Foreskin keratinocyte (primary cell): ENCODE measurements at places on chromosomes 4 and X. TPM values are rescaled to one million over a fixed set of nuclear protein-coding genes. Genes with fewer than 3 reads are reported as not detected.
A peak's percentile ranks its signal among the peaks of the same experiment; 100 is the strongest.

- DNase-seq, result no peak
Measured at GRCh38 chr4:10033191-10033881, 12.0 kb upstream of the SLC2A9 start.

DNA sequence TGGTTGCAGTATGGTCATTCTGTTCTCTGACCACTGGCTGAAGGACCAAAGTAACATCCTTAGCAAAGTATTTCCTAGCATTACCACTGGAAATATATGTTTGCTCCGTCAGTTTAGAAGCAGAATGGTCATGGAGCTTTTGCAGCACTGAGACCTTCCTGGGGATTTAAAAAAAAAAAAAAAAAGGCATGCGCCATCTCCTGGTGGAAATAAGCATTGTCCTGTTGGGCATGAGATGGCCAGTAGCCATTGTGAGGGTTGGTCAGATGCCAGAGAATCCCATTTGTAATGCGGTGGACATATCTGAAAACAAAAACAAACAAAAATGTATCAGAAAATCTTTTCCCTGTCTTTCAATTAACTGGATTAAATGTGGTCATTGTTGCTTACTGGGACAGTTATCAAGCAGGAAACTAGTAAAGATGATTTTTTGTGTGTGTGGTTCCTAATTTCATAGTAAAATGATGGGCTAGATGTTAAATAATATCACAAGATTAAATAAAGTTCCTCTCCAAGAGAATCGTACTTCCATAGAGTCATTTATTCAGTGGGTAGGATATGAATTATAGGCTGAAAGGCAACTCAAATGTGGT is 139.6 kb downstream of the SOWAHB start:
- DNase-seq, result peak; percentile 39

DNA sequence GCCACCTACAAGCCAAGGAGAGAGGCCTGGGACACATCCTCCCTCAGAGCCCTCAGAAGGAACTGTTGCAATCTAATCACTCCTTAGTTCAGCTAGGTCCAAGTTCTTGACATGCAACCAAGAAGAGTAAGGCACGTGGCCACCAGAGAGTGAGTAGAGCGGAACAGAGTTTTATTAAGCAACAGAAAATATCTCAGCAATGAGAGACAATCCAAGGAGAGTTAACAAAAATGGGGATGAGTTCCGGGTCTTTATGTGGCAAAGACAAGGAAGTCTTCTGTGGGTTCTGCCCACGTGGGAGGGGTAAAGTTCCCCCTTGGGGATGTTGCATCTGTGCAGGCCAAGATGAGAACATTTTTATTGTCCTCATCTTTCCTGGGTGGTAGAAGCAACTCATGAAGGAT is 38.5 kb upstream of the PROM1 start:
- no peak for DNase-seq

GRCh38 chrX:49884290-49884862 is 5.1 kb downstream of the USP27X start:
- peak; percentile 24 for DNase-seq

- peak; percentile 51 for DNase-seq
Measured at GRCh38 chr4:188408244-188409030, 269.2 kb downstream of the TRIML1 start.

GRCh38 chr4:3311095-3311372 is 18.2 kb downstream of the RGS12 start:
- DNase-seq, result no peak

DNA sequence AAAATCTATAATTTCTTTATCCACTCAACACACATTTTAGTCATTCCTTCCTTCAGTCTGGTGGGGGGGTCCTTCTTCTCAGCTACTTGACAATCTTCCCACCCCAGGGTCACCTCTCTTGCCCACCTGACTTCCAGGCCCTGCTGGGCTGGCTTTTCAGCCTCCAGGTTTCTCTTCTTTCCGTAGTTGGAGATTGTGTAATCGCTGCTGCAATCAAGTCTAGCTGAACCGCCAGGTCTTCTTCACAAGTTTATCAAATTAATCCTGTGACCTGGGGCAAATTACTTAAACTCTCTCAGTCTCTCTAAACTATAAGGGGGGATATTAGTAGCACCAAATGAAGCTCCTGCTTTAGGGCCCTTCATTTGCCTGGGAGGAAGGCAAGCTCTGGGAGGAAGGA is 102.9 kb upstream of the TNIP3 start:
- no peak for DNase-seq

DNA sequence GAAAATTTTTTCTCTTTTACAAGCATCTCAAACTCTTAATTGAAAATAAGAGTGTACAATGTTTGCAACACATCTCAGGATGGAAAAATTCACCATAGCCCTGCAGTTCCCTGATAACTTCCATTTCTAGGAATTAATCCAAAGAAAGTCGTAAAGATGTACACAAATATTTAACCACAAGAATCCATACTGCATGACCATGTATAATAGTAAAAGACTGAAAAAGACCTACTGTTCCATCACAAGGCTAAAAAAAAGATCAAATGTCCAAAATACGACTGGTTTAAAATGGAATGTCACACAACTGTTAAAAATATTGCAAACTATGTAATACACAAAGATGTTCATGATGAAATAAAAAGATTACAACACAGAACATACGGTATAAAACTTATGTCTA is 32.1 kb downstream of the HUWE1 start:
- no peak for DNase-seq

- DNase-seq, result peak; percentile 48
Measured at GRCh38 chrX:25083661-25084060, 67.9 kb upstream of the ARX start.

GRCh38 chr4:142128529-142128928 is 492.1 kb downstream of the IL15 start:
- DNase-seq, result no peak

DNA sequence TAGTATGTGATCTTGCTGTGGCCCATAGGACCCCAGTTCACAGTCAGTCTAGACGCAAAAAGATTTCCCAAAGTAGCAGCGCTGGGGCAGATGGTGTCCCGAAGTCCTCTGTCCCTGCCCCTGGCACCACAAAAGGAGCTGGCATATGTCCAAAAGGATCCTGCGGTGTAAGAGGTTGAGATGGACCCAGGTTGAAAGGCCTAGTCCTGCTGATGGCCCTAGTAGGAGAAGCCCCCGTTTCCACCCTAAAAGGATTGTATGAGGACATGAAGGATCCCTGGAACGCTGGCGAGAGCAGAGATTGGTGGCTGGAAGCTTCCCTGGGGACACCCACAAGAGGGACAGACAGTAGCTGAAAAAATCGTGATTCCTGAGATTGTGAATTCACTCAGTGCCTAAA is 58.0 kb upstream of the DCAF8L1 start:
- no peak for DNase-seq

- DNase-seq, result peak; percentile 96
Measured at GRCh38 chr4:142719854-142720541, 126.1 kb downstream of the INPP4B start.

DNA sequence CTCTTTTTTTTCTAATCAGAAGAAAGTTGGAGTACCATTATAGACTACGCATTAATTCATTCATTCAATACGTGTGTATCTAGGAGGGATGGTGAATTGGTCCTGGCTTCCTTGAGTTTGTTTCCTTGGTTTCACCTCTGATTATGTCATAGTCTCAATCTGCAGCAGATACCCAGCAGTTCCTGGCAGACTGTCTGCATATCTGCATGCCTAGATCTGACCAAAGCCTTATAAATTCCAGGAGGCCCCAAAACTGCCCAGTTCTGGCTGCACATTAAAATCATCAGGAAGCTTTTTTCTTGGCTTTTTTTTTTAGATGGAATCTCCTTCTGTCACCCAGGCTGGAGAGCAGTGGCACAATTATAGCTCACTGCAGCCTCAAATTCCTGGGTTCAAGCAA is 27.2 kb upstream of the SLC34A2 start:
- DNase-seq, result no peak

- peak; percentile 23 for DNase-seq
Measured at GRCh38 chr4:40749717-40750460, at the start of gene NSUN7. Gene NSUN7 (plus strand): TSS chr4:40749955. CDS start chr4:40750694, 739 bp downstream.

DNA sequence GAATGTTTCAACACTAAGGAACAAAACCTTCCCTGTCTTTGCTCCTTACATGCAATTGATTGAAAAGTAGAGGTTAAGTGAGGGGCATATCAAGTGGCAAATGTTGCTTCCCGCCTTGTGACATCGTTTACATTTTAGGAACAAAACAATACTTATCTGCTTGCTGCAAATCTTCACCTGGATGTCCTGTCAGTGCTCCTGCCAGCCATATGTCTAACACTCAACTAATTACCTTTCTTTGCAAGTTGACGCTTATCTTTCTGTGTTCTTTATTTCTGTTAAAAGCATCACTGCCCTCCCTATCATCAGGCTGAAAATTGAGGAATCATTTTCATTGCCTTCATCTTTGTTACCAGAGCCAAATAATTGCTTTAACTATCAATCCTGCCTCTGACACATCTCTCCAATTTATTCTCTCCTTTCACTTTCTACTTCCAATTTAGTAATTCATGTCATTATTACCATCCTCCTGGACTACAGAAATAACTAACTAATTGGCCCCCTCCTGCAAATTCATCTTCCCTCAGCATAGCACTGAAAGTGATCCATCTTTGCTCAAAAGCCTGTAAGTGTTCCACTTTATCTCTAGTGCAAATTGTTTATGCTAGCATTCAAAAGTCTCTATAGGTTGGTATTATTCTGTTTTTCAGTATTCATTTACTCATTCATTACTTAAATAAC is 298.7 kb upstream of the ATOH1 start:
- no peak for DNase-seq

DNA sequence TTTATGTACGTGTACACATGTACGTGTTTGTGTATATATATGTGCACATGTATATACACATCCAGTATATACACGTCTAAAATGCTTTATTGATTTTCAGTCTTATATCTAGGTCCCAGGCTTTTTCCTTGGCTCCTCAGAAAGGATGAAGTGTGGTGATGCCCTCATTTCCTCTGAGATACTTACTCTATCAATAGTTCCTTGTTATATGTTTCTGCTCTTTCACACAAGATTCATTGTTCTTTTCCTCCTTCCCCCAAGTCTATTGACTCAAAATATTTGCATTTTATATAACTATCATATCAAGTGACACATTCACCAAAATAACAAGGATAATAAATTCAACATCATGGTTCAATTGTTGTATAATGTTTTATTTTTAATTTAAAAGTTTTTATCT is 359.2 kb downstream of the EPHA5 start:
- DNase-seq, result no peak

DNA sequence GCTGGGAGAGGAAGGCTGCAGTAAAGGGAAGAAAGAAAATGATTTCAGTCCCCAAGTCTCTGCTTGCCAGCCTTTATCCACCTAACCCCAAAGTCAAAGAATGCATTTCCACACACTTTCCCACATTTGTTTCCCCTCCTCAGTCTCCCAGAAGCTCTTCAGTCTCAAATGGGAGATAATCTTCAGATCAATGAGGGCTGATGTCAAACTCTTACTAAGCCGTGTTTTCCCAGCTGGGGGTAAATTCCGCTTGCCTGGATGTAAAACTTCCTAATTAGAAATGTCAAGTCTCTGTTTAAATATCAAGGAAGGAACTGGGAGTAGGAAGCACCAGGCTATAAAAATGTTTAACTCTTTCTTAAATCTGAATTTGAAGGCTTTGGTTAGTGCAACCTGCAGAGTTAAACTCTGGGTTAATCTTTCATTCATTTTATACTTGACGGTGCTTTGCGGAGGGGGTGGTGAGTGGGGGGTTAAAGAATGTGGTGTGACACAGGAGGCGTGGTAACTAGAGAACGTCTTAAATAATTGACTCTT is 601.4 kb upstream of the ACTRT1 start:
- no peak for DNase-seq

DNA sequence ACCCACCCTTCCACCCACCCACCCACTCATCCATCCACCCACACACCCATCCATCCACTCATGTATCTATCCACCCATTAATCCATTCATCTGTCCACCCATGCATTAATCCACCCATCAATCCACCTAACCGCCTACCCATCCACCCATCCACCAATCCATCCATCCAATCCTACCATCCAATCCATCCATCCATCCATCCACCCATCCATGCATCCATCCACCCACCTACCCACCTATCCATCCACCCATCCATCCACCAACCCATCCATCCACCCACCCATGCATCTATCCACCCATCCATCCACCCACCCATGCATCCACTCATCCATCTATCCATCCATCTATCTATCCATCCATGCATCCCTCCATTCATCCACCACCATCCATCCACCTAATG is 34.8 kb upstream of the AFAP1 start:
- DNase-seq, result no peak

GRCh38 chr4:19823781-19824180 is 427.9 kb upstream of the SLIT2 start:
- no peak for DNase-seq

DNA sequence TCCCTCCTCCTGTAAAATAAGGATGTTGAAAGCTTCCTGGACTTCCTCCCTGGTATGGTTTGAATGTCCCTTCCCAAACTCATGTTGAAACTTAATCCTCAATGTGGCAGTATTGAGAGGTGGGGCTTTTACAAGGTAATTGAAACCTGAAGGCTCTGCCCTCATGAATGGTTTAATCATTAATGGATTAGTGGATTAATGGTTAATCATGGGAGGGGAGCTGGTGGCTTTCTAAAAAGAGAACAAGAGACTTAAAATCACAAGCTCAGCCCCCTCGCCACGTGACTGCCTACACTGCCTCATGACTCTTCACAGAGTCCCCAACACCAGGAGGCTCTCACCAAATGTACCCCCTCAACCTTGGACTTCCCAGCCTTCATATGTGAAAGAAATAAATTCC is 124.6 kb upstream of the ANXA3 start:
- DNase-seq, result no peak

DNA sequence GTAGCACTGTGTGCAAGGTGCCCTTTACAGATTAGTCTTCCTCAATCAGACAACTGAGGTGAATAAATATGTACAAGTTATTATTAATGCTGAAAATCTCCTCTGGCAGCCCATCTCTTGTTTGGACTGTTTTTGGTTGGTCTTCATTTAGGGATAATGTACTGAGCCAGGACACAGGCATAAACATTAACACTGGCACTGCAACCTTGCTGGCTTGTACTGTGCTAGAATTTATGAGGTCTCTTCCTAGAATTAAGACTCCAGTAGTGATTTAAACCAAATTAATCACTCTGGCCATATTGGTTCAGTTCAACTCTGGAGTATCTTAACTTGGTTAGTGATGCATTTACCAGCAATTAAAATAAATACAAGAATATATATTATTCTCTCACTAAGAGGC is 244.7 kb upstream of the GK2 start:
- no peak for DNase-seq

- DNase-seq, result peak; percentile 23
Measured at GRCh38 chrX:12058087-12058486, 80.2 kb upstream of the FRMPD4 start.

The AKAP4 gene
- total RNA-seq, result not detected in 2 replicates

The EGF gene
- total RNA-seq, result 0.60 and 1.1 TPM in 2 replicates

The LRAT gene
- total RNA-seq, result 0.11 and 0.14 TPM in 2 replicates

The MAOB gene
- total RNA-seq, result not detected in 2 replicates

The PTPN13 gene
- total RNA-seq, result 65.2 and 73.5 TPM in 2 replicates

The ZNF280C gene
- total RNA-seq, result 5.0 and 5.3 TPM in 2 replicates

The NAP1L2 gene
- 1.6 and 1.9 TPM in 2 replicates for total RNA-seq
